Left ventricle myocardium superior (tissue), 1 donor: ENCODE measurements at places on chromosomes 4 and X. TPM values are rescaled to one million over a fixed set of nuclear protein-coding genes. Genes with fewer than 3 reads are reported as not detected.
A peak's percentile ranks its signal among the peaks of the same experiment; 100 is the strongest.

Gene STK32B
- 1.4 TPM for total RNA-seq

DNA sequence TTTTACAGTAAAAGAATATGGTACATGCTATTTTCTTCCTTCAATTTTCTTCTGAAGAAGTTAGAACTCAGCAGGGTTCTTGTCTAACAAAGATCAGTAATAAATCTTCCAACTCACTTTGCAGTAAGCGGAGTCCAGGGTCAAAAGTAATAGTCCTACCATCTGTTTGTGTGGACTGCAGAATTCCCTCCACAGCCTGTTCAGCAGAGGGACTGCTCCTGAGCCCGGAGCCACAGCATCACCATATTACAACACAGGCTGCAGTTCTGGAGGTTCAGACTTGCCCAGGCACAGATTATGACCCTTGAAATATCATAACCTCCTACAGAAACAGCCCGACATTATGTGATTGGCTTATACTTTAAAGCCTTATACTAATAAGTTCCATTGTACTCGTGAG, 10.3 kb downstream of the FHDC1 start:
- no peak for DNase-seq

- peak; percentile 28 for DNase-seq
Measured at GRCh38 chr4:81214881-81215868, at the start of gene PRKG2. PRKG2 (minus strand) TSS chr4:81215222; CDS start chr4:81205047, 10,175 bp downstream.

- peak; percentile 41 for DNase-seq
Measured at GRCh38 chrX:151902813-151903591, 9.7 kb upstream of the MAGEA4 start.

DNA sequence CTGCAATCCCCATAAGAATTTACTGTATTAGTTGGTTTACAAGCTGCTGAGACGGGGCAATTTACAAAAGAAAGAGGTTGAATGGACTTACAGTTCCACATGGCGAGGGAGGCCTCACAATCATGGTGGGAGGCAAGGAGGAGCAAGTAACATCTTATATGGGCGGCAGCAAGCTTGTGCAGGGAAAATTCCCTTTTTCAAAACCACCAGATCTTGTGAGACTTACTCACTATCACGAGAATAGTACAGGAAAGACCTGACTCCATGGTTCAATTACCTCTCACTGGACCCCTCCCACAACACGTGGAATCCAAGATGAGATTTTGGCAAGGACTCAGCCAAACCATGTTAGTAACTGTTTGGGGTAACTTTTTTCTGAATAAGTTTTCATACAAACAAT, 1.8 kb upstream of the SPATA18 start:
- no peak for DNase-seq

- DNase-seq = no peak
Measured at GRCh38 chrX:155757046-155757759, 123.9 kb upstream of the VAMP7 start.

Gene DUSP21
- total RNA-seq = not detected

DNA sequence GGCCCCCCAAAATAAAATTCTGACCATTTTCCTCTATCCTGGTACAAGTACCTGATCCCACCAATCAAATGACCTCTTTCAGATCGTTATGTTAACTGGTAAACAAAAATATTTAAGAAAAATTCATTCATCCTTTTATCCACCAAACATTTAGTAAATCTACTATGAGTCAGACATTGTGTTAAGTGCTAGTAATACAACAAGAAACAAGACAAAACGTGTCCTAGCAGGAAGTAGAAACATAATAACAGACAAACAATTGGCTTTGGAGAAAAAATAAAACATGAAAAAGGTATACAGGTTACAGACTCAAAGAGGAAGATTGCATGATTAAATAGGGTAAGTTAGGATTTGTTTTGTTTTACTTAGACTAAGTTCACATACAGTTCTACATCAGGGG, 43.7 kb downstream of the ANTXR2 start:
- no peak for DNase-seq

DNA sequence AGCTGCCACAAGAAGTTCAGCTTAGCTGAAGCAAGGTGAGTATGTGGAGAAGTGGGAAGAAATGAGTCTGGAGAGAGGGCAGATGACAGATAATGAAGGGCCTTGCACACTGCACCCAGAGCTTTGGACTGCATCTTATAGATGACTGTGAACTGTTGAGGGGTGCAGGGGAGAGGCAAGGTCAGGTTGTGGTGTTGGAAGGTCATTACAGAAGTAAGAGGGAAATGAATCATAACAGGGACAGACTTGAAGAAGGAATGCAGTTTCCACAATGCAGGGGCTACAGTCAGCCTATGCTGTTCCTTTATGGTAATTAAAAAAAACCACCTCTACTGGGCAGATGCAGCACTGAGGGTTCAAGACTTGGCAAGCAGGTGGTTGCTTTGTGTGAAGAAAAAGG, 4.8 kb upstream of the IGFBP7 start:
- DNase-seq = no peak

GRCh38 chrX:152204919-152205318, 66.5 kb upstream of the MAGEA10 start:
- no peak for DNase-seq

DNA sequence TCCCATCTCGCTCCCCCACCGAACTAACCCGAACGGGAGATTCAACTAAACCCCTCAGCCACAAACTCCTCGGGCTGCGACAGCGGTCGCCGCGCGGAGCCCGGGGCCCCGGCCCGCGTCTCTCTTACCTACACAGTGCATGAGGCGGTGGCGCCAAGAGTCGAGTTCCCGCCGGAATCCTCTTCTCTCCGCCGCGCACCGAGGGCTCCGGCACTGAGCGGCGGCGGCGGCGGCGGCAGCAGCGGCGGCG, 160 bp downstream of the LCORL start:
- no peak for DNase-seq

GRCh38 chr4:182206266-182206665, 36.9 kb upstream of the TENM3 start:
- DNase-seq = no peak

GRCh38 chr4:7960790-7961655, 21.4 kb upstream of the AFAP1 start:
- DNase-seq = no peak

Gene CORIN
- total RNA-seq = 96.8 TPM

- DNase-seq = no peak
Measured at GRCh38 chr4:62191451-62192240, 991.5 kb downstream of the ADGRL3 start.

GRCh38 chr4:168852387-168852786, 157.7 kb downstream of the CBR4 start:
- DNase-seq = no peak

DNA sequence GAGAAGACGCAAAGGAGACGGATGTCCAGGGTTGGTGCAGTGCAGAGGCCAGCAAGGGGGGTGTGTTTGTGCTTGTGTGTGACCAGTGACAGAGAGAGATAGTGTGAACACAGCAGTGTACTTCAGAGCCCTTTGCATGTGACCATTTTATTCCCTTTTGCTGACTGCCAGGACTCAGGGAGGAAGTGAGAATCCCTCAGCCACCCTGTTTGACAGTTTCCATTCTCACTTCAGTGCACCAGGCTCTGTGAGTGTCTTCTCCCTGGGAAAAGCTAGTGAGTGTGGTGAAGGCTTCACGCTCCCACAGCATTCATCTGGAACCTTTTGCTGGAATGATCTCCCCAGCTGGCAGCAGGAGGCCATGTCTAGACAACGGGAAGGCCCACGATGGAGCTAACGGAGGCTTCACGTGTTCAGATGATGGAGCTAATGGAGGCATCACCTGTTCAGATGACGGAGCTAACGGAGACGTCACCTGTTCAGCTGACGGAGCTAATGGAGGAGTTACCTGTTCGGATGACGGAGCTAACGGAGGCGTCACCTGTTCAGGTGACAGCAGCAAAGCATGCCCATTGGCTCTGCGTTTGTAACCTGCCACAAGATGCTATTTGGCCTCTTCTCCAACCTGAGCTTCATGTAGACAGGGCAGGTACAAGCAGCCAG, 195.4 kb downstream of the AFAP1 start:
- DNase-seq = peak; percentile 20

- peak; percentile 75 for DNase-seq
Measured at GRCh38 chr4:123505095-123506010, 108.8 kb downstream of the SPRY1 start.

- no peak for DNase-seq
Measured at GRCh38 chr4:145888393-145888792, 50.2 kb downstream of the ZNF827 start.

DNA sequence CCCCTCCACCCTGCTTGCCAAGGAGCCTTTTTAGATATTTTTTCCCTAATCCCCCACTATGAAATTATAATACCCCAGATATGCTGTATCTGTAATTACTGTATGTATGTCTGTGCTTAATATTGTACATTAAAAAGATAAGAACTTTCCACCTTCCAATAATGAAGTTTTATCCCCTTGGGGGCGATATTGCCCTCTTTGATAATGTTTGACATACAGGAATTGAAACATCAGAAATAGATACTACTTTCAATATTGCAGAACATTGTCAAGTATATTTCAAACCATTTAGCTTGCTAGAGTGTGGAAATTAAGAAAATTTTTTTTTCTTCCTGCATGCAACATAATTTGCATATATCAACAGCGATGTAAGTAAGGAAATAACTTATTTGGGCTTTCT, 58.9 kb downstream of the NAF1 start:
- no peak for DNase-seq

Gene CT47B1
- total RNA-seq = not detected

DNA sequence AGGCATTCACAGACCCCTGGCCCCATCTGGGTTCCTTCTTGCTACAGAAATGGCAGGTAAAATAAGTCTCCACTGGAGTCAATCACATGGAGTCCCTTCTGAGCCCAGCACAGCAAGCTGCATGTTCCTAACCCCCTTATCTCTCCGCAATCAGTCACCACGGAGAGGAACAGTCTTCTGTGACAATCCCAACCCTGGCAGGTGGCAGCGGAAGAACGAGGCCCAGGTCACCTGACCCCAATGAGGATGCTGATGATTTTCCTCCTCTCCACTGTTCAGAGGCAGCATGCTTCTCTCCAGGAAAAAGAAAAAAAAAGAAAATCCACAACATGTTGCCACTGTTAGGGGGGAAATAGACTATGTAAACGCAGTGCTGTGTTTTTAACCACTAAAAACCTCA, 50.1 kb downstream of the TSPAN5 start:
- no peak for DNase-seq

GRCh38 chr4:138178566-138178965, 63.6 kb downstream of the SLC7A11 start:
- no peak for DNase-seq
